ENCODE measurements at places on chromosomes 2 and 18.

DNA sequence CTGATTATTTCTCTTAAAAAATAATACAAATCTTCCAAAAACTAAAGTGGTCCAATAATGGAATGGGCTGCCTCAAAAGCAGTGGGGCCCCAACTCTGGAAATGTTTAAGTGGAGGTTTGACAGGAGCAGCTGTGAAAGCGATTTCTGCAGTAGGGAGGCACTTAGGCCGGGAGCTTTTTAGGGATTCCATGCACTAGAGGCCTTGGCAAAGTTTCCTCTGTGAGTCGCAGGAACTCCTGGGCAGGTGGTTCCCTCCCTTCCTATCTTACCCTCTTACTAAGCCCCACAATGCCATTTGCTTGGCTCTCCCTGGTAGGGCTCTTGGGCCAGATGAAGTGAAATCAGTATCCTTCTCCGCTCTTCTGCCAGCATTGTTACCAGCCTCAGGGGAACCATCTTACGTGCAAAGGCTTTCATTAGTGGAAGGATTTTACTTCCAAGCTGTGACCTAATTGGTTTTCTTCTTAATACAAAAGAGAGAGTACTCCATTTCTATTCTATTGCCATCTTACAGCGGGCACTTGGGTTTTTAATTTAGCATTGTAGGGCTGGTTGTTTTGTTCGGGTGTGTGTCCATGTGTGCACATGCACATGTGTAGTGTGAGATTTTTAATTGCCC, 34.3 kb upstream of the C18orf32 start:
- no peak for DNase-seq

DNA sequence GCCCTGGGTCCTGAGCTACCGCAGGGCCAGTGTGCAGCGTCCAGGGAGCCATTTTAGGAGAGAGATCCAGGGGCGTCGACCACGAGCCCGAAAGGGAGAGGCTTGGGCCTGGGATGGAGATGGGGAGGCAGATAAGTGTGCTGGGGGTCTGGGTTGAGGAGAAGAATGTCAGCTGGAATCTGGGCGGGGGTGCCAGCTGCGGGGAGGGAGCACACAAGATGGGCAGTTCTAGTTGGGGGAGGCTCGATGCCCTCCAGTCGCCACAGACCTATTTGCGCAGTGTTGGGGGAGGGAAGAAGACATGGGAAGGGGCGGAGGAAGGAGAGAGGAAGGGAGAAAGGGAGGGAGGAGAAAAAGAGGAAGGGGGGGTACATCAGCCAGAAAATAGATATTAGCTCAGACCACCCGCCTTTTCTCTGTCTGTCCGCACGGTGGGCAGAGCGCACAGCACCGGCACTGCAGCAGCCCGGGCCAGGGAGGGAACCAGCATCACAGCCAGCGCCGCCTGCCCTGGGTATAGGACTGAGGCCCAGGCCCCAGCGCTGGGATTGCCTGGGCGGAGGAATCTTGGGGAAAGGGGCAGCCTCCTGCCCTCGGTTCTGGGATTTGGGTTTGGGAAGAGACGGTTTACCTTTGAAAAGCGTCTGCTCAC, 1.9 kb upstream of the HOXD11 start:
- DNase-seq, result no peak

DNA sequence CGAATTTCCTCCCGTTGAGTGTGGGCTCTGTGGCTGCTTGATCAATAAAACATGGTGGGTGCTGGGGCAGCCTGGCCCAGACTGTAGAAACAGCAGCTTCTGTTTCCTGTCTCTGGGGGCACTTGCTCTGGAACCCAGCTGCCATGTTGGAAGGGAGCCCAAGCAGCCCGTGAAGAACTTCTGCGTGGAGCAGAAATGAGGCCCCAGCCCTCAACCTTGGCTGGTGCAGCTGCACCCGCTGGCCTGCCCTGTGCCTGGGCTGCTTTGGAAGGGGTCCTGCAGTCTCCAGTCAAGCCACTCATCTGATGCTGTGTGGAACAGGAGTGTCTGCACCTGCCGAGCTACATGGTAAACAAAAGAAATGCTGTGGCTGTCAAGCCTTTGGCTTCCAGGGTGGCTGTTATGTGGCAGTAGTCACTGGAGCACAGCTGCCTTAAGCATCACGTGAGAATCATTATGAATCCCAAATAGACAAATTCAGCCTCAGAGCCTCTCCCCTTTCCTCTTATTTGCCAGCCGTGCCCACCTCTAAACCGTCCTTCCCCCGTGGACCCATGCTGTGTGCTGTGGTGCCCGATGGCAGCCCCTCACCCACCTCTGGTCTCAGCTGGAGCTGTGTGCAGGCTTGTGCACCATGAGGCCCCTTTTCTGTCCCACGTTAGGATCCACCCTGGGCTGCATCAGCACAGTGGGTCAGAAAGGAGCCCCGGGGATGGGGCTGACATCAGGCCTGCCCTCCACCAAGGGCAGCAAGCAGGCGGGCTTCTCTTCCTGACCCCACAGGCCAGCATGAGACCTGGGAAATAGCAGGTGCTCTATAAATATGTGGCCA, 134.0 kb upstream of the HDAC4 start:
- no peak for DNase-seq

DNA sequence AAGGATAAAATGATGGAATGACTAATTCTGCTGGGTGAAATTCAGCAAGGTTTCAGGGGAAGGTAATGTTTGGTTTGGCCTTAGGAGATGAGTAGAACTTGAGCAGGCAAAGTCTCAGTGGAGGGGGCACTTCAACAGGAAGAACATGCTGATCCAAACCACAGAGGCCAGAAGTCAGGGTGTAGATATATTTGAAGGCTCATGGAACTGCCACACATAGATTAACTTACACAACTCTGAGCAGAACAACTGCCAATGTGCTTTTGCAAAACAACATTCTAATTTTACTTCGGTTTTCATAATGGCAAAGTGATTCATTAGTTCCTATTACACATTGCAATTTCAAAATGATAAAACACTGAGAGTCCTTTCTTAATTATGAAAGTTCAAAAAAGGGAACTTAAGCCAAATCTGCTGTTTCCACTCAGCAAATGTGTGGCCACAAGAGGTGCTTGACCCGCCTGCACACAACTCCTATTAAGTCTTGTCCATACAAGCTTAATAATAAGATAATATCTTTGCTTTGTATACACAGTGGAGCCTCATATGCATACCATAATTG, 284.8 kb downstream of the MREG start:
- no peak for DNase-seq

GRCh38 chr2:52107124-52107523, 1075.2 kb upstream of the NRXN1 start:
- DNase-seq, result no peak

GRCh38 chr2:164651361-164651760, 30.1 kb upstream of the GRB14 start:
- no peak for DNase-seq

- no peak for DNase-seq
These were observed 35.2 kb upstream of the NAPG start for GRCh38 chr18:10490401-10491165.

DNA sequence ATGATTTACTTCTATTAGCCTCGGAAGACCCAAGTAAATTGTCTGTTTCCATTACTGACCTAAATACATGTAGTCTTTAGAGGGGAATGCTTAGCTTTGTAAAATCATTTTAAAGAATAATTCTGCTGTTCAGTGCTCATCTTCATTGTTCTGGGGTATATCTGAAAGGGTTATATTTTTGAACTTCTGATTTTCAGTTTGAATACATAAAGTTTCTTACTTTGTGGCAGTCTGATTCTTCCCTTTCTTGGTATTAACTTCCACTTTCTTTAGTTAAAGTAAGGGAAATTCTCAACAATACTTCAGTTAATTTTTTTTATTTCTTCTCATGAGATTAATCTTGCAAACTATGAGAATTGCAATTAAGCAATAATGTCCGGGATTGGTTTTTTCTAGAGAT, 148.4 kb downstream of the DOCK10 start:
- no peak for DNase-seq

- no peak for DNase-seq
These were observed 126.6 kb upstream of the SLC1A4 start for GRCh38 chr2:64862623-64863022.

DNA sequence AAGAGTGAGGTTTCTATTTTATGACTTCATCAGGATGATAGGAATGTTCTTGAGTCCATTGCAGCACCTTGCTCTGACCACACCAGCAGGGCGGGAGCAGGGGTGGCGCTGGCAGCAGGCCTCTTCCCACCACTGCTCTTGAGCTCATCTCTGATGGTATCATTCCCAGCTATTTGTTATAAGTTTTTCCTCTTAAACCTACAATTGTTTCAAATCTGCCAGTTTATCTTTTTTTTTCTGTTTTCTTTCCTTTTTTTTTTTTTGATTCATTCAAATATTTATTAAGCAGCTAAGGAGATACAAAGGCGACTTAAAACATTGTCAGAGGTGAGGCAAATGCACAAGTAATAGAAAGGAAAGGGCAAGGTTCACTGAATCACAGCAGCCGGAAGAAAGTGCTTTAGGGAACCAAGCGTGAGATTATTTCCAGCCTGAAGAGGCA, 28.7 kb downstream of the NIFK start:
- no peak for DNase-seq

GRCh38 chr2:235749771-235750160, 255.9 kb downstream of the AGAP1 start:
- no peak for DNase-seq

DNA sequence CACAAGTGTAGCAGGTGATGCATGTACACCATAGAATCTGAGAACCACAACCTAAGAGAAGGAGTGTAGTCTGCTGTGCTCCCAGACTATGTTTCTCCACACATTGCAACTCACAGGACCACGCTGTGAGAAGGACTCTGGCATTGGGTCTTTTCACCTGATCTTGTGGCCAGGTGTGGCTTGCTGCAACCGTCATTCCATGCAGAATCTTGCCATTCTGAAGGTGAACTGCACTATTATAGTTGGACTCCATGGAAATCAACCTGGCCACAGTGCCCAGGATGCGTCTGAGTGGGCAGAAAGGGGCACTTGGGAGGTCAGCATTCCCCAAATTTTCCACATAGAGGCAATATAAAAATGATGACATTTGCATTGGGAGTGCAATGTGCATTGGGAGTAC, 122.2 kb downstream of the CAPN13 start:
- no peak for DNase-seq

DNA sequence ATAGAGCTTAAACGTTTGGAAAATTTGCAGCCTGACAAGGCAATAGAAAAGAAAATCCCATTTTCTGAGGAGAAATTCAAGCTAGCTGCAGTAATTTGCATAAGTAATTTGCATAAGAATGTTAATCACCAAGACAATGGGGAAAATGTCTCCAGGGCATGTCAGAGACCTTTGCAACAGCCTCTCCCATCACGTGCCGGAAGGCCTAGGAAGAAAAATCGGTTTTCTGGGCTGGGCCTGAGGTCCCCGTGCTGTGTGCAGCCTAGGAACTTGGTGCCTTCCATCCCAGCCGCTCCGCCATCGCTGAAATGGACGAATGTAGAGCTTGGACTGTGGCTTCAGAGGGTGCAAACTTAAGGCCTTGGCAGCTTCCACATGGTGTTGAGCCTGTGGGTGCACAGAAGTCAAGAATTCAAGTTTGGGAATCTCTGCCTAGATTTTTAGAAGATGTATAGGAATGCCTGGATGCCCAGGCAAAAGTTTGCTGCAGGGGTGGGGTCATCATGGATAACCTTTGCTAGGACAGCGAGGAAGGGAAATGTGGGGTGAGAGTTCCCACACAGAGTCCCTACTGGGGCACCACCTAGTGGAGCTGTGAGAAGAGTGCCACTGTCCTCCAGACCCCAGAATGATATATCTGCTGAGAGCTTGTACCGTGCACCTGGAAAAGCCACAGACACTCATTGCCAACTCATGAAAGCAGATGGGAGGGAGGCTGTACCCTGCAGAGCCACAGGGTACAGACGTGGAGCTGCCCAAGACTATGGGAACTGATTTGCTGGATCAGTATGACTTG, 164.6 kb downstream of the GULP1 start:
- DNase-seq, result no peak
